ENCODE measurements at places on chromosomes 12 and 14.

DNA sequence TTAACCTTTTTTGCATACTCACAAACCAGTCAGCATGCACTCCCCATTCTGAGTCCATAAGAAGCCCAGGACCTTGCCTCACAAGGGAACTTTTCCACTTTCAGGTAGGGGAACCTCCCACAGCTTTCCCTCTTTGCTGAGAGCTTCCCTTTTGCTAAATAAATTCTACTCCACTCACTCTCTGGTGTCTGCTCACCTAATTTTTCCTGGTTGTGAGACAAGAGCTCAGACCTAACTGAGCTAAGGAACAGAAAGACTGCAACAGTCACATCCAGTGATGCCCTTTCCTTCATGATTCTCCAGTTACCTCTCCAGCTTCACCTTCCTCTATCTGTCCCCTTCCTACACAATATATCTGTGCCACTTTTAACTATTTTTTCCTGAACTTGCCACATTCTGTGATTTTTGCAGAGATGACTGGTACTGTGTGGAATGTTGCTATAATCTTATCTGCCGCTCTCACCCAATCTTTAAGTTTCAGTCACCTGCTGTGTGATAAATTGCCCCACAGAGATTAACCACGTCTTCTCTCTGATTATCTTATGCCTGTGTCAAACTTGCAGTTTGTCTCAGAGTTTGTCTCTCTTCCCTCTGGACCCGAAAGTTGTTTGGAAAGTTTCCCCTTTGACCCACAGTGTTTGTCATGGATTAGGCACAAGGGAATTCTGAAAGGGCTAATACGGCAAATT lies 737.1 kb upstream of the FLRT2 start:
- no peak for DNase-seq

GRCh38 chr14:44418856-44419255 lies 88.2 kb downstream of the FSCB start:
- DNase-seq = no peak

- no peak for DNase-seq
Observed at GRCh38 chr14:56996721-56997399, 186.6 kb upstream of the OTX2 start.

DNA sequence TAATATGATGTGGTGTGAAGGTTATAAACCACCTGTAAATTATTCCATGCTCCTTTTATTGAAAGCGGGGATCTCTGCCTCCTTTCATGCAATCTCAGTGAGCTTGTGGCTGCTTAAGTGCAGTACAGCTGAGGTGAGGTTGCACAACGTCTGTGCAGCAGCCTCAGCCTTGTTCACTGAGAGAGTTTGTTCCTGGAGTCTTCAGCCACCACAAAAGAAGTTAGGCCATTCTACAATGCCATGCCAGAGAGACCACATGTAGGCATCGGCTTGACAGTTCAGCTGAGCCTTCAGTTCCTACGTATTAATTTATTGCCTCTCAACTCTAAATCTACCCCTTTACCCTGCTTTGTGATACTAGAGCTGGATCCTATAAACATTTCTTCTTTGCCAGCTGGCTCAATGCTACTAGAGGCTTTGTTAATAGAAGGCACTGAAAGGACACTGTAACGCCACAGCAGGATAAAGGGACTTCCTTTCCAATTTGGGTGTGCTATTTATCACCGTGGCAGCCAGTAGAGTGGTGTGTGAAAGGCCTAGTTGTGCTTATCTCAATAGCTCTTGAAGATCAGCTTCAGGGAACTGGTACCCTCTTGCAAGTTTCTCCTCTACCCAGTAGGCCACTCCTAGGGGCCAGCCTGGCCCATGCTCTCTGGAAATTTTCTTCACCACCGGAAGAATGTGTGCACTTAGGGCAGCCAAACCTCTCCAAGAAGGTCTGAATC lies 337.7 kb downstream of the IPO8 start:
- no peak for DNase-seq
